Upper lobe of right lung (tissue), 1 donor: ENCODE measurements at places on chromosomes 7 and 10.

DNA sequence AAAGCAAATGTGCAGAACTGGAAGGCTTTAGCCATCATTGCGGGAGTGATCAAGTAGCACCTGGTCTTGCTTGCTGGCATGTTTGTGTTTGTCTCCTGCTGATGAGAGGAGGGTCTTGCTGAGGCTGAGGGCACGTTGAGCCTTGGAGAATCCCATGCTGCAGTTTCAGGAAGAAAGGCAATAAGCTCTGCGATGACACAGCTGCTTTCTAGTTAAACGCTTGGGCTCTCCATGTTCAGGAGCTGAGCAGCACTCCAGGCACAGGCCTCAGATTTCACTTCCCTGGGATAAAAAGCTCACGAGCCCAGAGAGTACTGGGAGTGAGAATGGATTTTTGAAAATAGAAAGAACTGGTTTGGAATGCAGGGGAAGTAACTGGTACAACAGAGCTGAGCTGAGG, 100.8 kb downstream of the LRRC18 start:
- no peak for DNase-seq

- no peak for DNase-seq
Measured at GRCh38 chr7:32250471-32251260, 180.5 kb upstream of the PDE1C start.

DNA sequence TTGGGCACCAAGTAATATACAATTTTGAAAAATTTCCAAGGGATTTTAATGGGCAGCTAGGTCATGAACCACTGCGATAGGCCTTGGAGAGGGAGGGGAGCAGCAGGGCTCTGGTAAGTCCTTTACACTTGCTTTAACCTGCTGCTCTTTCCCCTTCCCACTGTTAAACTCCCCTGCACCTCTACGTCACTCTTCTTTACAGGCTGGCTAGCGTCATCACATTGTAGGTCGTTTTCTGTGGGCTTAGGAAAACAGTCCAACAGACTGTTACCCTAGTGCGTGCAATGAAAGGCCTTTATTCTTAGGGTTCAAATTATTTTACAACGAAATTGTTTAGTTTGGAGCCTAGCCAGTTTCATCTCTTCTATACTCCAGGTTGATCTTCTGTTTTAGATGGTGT, 235.7 kb downstream of the AUTS2 start:
- DNase-seq = no peak

DNA sequence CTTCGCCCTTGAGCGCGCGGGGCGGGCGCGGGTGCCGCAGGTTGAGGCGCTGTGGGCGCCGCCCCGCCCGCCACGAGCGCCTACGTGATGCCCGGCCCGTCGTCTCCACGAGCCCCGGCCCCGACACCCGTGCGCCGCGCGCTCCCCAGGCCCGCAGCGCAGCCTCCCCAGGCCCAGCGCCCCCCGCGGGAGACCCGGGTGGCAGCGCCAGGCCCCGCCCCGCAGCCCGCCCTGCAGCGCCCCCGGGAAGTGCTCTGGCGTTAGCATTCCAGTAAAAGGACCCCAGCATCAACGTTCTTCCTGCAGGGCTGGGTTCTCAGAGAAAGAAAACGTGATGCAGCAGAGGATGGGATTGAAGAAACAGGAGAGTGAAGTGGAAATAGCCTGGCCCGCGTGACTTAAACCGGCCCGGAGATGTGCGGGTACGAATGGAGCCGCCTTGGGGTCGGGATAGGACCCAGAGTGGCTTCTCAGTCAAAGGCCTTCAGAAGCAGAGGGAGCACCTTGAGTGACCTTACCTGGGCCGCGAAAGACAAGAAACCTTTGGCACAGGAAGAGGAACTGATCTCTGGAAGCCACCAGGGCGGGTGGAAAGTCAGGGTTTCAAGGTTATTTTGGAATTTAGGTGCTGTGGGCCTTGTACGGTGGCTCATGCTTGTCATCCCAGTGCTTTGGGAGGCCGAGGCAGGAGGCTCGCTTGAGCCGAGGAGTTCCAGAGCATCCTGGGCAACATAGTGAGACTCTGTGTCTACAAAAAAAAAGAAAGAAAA, 1.8 kb downstream of the PFKP start:
- DNase-seq = no peak

DNA sequence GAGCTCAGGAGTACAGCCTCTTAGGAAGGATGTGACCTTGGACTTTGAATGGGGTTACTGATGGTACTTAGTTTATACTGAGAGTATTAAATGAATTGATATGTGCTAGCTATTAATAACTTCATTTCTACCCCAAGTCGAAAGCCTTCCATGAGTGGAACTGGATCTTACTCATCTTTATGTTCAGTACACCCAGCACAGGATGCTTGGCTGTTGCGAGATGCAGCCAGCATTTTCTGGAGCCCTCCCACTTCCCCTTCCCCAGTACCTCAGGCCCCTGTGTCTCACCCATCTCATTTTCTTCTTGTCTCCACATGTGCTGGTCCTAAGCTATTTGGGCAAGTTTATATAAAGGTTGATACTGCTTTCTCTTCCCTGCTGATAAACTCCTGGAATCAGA, 7.2 kb downstream of the UPP1 start:
- no peak for DNase-seq

DNA sequence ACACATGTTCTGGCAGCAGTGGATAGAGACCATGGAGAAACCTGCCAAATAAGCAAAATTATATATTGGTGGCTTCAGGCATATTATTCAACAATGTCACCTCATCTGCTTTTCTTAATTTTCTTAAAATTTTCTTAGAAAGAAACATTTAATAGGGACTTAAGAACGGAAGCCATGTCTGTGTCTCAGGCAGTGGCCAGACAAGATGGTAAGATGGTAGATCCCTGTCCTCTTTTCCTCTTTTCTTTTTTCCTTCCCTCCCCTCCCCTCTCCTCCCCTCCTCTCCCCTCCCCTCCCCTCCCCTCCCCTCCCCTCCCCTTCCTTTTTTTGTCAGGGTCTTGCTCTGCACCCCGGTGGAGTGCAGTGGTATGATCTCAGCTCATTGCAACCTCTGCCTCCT, 24.2 kb upstream of the ICA1 start:
- no peak for DNase-seq

GRCh38 chr7:22319424-22320403, 37.2 kb downstream of the RAPGEF5 start:
- DNase-seq = no peak

DNA sequence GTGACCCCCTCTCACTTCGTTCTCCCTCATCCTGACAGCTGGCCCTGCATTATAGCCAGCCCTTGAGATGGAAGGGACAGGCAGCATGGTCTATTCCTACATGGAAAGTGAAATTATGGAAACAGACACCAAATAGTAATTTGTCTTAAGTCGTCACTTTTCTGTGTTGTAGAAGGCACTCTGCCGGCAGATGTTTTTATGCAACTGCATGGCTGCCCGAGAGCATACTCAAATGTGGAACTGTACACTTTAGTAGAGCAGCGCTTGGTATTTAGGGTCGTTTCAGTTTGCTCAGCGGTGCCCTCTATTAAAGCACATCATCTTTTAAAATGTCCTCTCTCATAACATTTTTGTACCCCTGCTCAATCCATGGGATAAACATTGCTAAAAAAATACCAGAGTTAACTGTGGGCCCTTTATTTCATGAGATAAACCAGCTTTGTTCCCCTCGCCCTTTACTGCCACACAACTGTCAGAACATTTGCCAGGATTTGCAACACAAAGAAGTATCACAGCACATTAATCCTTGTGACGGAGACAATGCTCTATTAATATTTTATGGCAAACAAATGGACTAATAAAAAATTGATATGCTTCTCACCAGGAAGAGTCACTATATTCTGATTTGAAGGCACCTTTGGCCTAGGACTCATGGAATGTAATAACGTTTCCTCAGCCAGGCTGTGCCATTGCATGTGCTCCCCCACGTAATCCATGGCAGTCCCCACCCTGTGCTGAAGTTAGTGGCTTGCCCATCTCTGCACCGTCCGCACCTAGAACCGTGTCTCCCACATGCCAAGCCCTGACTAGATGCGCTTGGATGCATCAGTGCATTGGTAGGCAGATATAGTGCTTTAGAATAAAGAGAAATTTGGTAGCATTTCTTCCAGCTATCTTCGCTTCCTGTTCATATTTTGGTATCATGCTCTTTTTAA, 221.3 kb downstream of the PAXIP1 start:
- no peak for DNase-seq

GRCh38 chr10:90969121-90969534, 48.2 kb upstream of the ANKRD1 start:
- DNase-seq = no peak
